ENCODE measurements at places on chromosomes 4 and X.

DNA sequence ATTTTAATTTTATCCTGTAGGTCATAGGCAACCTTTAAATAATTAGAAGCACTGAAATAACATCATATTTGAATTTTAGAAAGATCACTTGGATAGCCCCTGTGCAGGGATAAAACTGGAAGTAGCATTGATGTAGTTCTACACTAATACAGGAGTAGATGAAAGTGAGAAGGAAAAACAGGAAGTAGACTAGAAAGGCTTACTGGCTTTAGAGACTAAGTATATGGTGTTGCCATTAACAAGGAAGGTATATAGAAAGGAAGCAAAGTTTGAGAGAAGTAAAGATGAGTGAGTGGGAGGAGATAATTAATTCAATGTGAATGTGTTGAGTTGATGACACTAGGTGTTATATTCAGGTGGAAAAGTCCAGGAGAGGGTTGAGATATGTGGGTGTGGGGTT, 73.1 kb upstream of the EPGN start:
- DNase-seq: no peak

- no peak for DNase-seq
Measured at GRCh38 chr4:83129264-83129663, 14.7 kb upstream of the PLAC8 start.

GRCh38 chr4:5462254-5462835, 246.0 kb downstream of the EVC2 start:
- DNase-seq: no peak

DNA sequence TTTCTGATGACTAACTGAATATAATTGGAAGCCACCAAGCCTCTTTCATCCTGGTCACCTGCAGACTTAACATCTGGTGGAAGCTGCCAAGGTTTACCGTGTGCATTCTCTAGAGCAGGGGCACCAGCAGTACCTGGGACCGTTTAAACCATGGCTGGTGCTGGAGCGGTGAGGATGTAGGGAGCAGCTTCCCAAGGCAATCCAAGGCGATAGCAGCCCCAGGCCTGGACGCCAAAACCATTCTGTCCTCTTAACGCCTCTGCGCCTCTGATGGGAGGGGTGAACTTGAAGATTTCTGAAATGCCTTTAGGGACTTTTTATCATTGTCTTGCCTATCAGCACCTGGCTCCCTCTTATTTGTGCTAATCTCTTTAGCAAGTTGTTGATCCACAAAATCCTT, 37.3 kb upstream of the SPANXN2 start:
- DNase-seq: no peak

DNA sequence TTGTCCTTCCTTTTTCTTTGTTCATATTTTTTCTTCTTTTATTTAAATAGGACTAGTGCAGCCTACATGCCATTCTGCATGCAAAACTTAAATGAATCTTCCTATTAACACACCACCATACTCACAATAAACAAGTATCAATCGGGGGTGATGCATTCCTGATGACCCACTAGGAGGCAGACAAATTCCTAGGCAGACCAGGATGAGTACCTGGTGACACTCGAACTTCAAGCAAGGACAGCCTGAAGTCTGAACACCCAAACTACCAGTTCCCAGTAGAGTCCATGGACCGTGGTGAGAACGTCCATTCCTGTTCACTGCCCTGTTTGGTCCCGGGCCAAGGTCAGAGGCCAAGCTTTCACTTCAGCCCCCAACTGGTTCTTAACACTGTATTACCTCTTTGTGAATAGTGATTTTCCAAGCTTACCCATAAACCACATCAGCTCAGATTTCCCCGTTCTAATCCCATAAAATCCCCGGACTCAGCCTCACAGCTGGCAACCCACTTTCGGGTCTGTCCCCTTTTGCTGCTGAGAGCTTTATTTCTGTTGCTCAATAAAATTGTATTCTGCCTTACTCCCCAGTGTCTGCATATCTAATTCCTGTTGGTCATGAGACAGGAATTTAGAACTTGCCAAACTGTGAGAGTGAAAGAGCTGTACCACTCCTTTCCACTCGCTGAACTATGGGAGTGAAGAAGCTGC, 1286.6 kb downstream of the FSTL5 start:
- DNase-seq: peak; percentile 36

DNA sequence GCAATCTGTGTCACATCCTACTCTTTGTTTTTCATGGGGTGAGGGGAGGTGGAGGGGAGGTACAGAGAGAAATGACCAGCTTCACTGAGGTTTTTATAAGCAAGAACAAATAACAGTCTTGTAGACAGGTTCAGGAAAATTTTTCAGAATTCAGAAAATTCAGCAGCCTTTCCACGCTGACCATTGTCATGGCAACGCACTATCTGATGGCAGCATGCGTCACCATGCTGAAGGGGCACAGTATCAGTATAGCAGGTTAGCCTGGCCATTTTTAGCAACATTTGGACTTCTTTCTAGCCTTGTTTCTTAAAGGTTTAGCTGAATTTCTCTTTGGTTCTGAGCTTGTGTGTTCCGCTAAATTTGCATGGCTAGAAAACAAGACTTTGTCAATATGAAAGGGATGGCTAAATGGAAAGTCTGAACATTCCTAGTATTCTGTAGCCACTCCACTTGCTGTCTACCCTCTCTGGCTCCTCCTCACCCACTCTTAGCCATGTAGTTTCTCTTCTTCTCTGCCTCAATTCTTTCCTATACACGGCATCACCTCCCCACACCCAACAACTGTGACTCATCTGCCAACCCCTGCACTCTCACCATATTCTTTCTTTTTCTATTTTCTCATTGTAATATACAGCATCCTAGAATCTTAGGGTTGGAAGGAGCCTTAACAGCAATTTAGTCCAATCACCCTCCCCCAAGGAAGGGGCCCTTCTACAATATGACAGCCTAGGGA, 42.7 kb upstream of the CITED1 start:
- DNase-seq: no peak

DNA sequence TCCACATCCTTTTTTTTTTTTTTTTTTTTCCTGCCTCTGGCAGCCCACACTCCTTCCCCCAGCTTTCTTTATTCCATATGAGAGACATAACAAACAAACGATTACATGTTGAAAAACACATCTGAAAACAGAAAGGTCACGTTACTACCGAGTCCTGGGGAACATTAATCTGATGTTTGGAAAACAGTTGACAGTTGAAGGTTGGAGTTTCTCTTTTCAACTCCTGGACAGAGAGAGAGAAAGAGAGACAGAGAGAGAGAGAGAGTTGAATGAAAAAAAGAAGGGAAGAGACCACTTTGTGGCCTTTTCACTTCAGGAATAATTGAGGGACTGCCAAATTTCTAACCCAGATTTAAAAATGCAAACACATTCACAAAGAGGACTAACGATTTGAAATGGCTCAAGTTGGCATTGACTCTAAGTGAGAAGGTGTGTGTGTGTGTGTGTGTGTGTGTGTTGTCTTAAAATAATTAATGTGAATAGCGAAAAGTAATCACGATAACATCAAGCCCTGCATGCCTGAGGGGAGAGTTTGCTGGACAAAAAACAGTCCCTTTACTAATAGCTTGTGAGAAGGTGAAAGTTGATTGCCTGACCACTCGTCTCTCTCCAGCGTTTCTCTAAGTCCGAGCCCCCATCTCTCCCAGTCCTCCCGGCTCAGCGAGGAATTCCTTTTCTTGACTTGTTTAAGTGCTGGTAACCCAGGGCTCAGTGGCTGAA, 67.3 kb downstream of the FBXO8 start:
- DNase-seq: no peak

DNA sequence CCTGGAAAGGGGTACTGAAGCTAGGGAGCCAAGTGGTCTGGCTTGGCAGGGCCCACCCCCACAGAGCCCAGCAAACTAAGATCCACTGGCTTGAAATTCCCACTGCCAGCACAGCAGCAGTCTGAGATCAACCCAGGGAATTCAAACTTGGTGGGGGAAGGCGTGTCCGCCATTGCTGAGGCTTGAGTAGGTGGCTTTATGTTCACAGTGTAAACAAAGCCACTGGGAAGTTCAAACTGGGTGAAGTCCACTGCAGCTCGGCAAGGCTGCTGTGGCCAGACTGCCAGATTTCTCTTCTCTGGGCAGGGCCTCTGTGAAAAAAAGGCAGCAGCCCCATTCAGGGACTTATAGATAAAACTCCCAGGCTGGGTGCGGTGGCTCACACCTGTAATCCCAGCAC, 58.9 kb downstream of the TFDP3 start:
- no peak for DNase-seq

GRCh38 chr4:30024526-30024925, 695.6 kb upstream of the PCDH7 start:
- no peak for DNase-seq

DNA sequence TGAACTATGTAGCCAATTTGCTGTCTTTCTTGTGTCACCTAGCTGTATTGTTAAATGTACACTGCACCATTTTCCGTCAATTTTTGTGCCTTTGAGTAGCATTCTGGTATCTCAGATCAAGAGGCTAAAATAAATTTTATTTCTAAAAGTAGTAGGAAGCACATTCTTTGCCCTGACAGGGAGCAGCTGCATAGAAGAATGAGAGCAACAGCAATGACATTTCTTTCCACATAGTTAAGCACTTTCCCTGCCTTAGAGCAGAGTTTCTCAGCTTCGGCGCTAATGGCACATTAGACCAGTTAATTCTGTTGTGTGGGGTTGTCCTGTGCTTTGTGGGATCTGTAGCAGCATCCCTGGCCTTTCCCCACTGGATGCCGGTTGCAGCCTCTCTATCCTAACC, 173.9 kb downstream of the CHIC2 start:
- DNase-seq: no peak

DNA sequence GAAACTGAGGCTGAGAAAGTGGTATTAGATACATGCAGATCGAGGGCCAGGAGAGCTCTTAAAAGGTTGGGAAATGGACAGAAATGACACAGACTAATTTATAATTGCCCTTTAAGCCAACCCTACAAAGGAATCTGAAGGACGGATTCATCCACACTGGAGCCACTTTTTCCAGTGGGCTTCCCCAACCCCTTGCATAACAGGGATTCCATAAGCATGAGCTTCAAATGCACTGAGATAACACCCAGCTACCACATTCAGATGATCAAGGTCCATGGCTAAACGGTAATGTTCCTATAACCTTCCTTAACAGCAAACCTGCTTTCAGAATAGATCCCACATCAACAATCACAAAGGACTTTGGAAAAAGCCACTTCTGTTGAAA, 34.2 kb downstream of the PLAC1 start:
- DNase-seq: peak; percentile 22

- DNase-seq: no peak
Measured at GRCh38 chr4:95294321-95294720, 254.5 kb downstream of the UNC5C start.

Measured in ELR (cell line).